ENCODE measurements at places on chromosomes 7 and 10.

GRCh38 chr10:75971402-75972211 lies 540.2 kb downstream of the LRMDA start:
- no peak for DNase-seq

GRCh38 chr10:128390596-128390995 lies 264.4 kb upstream of the MKI67 start:
- DNase-seq = no peak

DNA sequence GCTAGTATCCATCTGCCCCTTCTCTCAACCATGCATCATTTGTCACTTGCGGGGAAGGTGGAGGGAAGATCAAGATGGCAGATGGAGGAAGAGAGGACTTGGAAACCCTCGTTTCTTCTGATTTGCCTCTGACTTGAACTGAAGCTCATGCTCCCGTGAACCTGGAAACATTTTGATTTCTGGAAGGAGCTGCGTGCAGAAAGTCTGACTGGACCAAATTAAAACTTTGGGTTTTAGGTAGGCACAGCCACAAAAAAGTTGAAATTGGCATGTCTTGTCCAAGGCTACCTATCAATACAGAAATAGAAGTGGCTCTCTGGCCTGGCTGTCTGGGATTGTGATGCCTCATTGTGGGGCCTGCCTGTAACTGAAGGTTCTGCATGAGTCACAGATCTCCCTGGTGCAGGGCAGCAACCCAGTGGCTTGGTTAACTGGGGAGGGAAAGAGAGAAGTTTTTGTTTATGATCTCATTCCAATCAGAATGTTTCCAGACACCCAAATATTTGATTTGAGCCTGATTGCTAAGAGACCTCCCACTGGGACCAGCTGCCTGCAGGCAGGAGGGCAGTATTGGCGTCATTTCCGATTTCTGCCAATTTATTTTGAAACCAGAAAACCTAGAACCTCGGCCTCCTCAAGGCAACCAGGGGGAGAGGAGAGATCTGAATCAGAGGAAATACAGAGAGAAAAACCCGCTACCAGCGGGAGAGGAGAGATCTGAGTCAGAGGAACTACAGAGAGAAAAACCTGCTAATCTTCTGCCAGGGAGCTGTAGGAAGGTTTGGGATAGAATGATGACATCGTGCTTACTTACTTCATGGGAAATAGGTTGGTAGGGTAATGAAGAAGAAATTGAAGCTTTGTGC lies 363.6 kb downstream of the ANKRD30A start:
- DNase-seq = no peak

DNA sequence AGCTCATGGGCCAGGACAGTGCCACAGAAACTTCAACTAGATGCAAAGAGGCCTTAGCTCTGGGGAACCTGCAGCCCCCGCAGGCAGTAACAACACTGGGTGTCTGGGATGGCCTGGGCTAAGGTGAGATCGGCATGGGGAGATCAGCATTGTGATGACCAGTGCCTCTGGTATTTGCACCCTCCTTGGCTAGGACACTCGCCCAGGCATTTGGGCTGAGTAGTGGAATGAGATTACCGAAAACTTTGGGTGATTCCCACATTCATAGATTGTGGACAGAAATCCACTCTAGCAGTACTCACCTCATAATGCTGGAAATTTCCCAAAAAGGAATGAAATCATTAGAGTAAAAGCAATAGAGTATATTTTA lies 70.6 kb upstream of the ZMIZ2 start:
- no peak for DNase-seq

- DNase-seq = no peak
These were observed 29.8 kb downstream of the TES start for GRCh38 chr7:116240024-116240668.

- no peak for DNase-seq
These were observed 10.6 kb upstream of the GRB10 start for GRCh38 chr7:50793120-50793946.

GRCh38 chr10:58661336-58661735 lies 148.7 kb downstream of the BICC1 start:
- DNase-seq = no peak

- no peak for DNase-seq
These were observed 8.6 kb downstream of the MUC3A start for GRCh38 chr7:100957832-100958421.

DNA sequence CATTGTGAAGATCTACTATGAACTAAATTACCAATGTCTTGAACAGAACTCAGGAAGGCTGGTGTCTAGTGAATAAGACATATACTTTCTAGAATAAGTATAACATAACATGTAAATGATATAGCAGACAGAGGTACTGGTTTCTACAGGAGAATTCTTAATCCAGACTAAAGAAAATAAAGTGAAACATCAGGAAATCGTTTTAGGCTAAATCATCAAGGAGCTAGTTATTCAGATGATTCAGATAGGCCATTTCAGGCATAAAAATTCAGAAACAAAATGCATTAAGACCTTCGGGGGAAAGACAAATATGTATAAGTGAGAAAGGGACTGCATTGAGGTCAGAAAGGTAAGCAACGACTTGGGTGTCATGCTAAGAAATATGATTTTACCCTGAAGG lies 170.6 kb downstream of the LRRN3 start:
- no peak for DNase-seq

- DNase-seq = no peak
These were observed 91.5 kb downstream of the VPS41 start for GRCh38 chr7:38817526-38817925.

GRCh38 chr7:130896898-130897514 lies 163.0 kb upstream of the KLF14 start:
- no peak for DNase-seq

- DNase-seq = no peak
These were observed 127.9 kb upstream of the AMPH start for GRCh38 chr7:38759028-38759427.

- no peak for DNase-seq
These were observed 170.9 kb downstream of the ZMYND11 start for GRCh38 chr10:306007-306674.

DNA sequence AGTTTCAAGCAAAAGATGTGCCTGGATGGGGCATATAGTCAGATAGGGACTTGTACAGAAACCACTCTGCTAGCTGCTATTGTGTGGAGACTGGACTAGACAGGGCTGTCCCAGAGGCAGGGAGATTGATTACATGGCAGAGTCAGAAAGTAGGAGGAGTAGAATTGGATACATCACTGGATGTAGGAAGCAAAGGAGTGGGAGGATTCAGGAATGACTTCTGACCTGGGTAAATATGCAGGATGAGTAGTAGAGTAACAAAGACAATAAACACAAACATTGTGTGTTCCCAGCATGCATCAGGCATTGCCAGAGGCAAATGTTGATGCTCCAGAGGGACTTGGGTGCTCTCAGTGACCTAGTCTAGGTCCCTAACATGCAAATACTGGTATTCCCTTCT lies 30.9 kb upstream of the MAT1A start:
- no peak for DNase-seq

DNA sequence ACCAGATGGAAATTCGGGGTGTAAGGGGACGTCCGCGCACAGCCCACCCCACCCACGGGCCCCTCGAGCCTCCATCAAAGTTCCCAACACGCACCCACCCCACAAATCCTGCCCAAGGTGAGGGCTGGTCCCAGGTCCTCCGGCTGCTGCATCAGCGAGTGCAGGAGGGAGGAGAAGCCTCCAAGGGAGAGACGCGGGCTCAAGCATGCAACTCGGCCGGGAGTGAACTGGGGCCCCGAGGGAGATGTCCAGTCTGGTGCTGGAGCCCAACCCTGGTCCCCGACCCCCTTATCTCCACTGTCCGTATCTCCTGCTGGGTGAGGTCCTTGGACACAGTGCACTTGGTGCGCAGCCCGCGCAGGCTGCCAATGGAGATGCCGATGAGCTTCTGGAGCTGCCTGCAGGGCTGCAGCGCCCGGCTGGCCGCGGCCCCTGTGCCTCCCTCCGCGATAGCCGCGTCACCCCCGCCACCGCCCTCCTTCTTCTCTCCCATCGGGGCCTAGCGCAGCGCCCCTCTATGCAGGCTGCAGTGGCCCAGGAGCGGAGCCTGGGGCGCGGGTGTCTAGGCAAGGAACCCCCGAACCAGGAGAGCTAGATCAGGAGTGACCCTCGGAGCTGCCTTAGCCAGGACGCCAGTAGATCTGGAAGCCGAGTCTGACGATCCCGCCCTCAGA lies 489.2 kb downstream of the ZNF33B start:
- no peak for DNase-seq

- DNase-seq = no peak
These were observed 48.8 kb downstream of the SGMS1 start for GRCh38 chr10:50574931-50575330.

DNA sequence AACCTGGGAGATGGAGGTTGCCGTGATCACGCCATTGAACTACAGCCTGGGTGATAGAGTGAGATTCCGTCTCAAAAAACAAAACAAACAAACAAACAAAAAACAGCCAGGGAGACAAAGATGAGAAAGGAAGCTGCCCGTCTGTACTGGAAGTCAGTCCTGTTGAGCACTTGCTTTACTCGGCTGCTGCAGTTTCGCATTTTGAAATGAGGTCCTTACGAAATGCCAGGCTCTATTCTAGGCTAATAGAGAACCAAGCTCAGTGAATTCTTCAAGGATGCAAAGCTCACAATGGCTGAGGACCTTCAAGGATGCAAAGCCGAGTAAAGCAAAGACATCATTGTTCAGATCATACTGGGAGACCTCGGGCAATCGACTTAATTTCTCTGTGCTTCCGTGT lies 333.3 kb downstream of the CALN1 start:
- no peak for DNase-seq

DNA sequence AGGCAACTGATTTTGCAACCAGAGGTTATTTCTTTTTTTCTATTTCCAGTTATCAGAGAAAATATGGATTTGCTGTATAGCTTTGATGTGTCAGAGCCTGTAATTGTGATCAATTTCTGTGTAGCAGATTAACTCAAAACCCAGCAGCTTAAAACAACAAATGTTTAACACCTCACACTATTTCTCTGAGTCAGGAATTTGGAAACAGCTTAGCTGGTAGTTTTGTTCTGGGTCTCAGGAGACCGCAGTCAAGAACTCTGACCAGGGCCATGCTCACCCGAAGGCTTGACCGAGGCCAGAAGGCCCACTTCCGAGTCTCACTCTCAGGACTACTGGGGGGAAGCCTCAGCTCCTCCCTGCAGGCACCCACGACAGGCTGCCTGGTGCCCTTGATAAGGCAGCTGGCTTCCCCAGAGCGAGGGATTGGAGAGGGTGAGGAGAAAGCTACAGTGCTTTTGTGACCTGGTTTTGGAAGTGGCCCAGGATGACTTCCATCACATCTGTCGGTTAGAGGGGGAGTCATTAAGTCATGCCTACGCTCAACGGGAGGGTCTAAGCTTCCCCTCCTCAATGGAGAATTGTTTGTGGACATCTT lies 105.7 kb upstream of the SHH start:
- DNase-seq = no peak

- DNase-seq = no peak
These were observed 33.9 kb upstream of the HMX3 start for GRCh38 chr10:123101872-123102271.

- no peak for DNase-seq
These were observed 366.5 kb upstream of the KLF6 start for GRCh38 chr10:4151466-4151865.

GRCh38 chr10:68139448-68140272 lies 30.4 kb downstream of the MYPN start:
- DNase-seq = no peak

DNA sequence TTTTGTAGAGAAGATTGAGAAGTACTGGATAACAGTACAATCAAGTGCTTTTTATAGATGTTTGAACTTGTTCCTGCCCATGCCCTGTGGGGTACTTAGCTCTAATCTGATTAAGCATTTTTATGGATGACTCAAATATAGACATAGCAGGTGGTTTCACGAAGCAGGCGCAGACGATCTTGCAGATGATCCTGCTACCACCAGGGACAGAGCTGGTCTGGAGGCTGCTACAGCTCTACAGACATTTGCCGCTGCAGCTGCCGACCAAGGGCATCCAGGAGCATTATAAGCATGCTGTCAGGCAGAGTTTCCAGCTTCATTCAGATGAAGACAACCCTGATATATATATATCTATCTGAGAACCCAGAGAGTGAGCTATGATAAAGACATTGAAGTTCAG lies 650.4 kb downstream of the NXPH1 start:
- no peak for DNase-seq

GRCh38 chr7:110534241-110534931 lies 556.5 kb upstream of the LRRN3 start:
- DNase-seq = no peak

- DNase-seq = no peak
These were observed 19.2 kb downstream of the AKR1C8 start for GRCh38 chr10:5165738-5166137.

GRCh38 chr7:116731445-116732335 lies 59.7 kb downstream of the MET start:
- DNase-seq = no peak

DNA sequence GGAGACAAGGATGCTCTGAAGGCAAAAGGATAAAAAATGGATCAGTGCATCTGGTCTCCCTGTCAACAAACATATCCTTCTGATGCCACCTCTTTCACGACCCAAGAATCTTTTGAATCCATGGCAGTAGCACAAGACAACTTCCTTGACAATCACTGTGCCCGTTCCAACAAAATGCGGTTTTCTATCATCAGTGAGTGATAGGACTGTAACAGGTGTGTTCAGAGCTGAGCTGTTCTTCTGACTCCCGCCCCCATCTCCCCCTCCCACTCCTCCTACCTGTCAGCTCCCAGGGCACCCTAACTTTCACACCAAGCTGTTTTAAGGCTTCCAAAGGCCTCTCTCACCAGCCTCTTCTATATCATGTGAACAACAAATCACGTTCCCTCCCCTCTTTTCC lies 74.8 kb downstream of the PARD3 start:
- no peak for DNase-seq

DNA sequence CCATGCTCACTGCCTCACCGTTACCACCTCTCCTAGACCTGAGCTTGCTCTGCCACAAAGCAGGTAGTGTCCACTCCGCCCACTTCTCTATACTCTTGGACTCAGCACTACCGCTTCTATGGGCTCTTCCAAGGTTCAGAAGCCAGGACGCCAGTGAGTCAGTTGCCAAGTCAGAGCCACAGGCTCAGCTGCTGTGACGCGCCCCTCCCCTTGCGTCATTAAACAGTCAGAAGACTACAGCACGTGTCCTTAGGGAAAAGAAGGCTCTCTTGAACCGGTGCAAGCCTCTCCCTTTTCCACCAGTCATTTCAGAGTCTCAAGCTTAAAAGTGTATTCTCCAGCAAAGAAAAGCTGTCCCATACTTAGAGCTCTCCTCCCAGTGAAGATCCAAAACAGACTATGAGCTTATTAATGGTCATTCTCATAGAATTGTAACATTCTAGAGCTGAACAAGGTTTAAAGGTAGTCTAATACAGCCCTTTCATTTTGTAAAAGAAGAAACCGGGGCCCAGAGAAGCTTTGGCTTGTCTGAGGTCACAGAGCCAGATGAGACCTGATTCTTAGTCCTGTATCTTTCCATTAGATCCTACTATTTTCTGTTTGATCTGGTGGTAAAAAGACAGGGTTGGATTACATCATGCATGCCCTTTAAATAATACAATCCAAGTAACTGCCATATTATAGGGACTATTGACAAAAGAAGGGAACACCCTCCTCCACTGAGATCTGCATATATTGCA lies 40.9 kb upstream of the MET start:
- DNase-seq = peak; percentile 27

- DNase-seq = no peak
These were observed 31.5 kb downstream of the PHF14 start for GRCh38 chr7:11005202-11005601.

GRCh38 chr10:113094114-113094486 lies 144.1 kb downstream of the TCF7L2 start:
- DNase-seq = no peak

All from thoracic aorta (tissue), 2 donors.